ENCODE measurements at places on chromosomes 6 and 20.

DNA sequence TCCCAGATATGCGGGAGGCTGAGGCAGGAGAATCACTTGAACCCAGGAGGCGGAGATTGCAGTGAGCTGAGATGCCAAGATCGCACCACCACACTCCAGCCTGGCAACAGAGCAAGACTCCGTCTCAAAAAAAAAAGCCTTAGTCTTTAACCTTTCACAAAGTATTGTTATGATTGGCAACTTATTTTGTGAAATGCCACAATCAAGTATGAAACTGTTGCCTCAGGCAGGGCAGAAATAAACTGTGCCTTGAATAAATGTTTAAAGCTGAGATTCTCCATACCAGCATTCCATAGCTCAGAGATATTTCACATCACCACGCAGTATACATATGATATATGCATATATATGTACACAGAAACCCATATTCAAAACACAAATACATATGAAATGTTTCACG is 120.1 kb upstream of the CCDC28A start:
- DNase-seq = no peak

GRCh38 chr6:142334294-142334693 is 32.5 kb downstream of the ADGRG6 start:
- no peak for DNase-seq

DNA sequence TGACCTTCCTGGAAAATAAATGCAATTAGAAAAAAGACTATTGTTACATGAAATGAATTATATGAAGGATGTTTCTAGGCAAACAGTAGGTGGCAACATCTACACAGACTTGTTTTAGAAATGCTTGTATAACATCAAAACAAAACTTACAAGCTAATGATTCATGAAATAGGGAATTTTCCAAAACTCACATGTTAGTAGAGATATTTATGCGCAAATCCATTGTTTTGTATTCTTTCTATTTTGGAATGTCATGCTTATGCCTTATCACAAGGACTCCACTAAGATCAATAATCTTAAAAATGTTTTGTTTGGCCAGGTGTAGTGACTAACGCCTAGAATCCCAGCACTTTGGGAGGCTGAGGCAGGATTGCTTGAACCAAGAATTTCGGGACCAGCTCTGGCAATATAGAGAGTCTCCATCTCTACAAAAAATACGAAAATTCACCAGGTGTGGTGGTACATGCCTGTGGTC is 32.3 kb upstream of the LGSN start:
- DNase-seq = no peak

DNA sequence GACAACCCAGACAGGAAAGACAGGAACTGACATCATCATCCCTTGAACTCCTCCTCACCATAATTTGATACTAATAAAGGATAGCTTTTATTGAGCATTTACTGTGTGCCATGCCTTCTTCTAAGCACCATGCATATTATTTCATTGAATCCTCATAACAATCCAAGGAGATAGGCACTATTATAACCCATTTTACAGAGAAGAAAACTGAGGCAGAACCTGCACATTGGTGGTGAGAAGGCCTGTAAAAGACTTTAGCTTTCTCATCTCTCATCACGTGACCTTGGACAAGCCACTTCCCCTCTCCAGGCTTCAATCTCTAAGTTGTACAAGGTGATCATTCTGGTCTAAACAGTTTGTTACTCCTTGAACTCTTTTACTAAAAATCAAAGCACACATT is 34.5 kb upstream of the PREX1 start:
- DNase-seq = no peak

DNA sequence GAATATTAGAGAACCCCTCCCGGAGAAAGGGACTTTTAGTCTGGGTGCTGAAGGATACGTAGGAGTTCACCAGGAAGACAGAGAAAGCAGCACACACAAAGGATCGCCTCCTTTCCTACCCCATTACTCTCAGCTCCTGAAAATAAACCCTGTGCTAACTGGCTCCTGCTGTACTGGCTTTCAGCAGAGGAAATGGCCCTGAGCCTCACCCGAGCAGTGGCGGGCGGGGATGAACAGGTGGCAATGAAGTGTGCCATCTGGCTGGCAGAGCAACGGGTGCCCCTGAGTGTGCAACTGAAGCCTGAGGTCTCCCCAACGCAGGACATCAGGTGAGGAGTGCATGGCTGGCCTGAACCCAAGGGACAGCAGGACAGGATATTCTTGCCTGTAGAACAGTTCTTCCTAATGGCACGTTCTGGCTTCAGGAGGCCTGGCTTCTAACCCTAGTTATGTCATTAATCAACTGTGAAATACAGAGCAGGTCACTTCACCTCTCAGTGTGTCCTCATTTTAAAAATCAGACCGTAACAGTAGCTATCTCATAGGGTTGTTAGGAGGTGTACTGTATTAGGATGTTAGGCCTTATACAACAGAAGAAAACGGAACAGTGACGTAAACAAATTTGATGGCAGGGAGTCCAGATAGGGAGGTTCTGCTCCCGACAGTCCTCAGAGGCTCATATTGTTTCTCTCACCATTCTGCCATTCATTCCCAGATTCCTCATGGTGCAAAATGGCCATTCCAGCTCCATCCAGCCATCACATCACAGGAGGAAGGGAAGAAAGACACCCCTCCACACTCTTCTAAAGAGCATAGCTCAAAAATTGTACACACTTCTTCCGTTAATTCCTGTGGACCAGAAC is 1.8 kb downstream of the RBCK1 start:
- no peak for DNase-seq

DNA sequence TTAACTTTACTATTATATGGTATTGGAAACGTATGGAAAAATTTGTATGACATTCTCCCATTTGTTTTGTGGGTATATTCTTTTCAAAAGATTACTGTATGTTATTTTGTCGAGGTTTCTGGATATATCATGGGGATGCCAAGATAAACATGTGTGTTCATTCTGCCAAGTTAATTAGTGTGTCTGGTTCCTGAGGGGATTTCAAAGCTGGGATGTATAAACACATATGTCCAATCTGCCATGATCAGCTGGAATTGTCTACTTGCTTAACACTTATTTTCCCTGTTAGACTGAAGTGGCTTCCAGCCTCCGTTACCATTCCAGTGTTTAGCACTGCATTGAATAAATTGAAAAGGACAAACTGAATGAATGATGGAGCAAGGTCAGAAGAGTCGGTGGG is 86.2 kb downstream of the DNAH8 start:
- no peak for DNase-seq

GRCh38 chr6:164331026-164331425 is 916.5 kb downstream of the QKI start:
- no peak for DNase-seq

DNA sequence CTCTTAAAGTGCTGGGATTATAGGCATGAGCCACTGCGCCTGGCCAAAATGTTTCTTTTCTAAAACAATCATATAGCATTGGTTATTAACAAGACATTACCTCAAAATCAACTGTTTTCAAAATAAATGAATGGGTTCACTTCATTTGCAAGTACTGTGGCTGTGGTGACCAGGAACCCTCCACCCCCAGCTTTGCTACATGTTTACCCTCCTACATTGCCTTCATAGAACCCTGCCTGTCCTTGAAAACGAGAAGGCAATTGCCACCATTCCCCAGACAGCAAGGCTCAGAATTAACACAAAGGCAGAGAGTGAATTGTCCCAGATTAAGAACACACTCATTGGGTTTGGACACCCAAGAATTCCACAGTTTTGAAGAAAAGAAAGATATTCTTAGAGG is 116.6 kb upstream of the LGSN start:
- no peak for DNase-seq

DNA sequence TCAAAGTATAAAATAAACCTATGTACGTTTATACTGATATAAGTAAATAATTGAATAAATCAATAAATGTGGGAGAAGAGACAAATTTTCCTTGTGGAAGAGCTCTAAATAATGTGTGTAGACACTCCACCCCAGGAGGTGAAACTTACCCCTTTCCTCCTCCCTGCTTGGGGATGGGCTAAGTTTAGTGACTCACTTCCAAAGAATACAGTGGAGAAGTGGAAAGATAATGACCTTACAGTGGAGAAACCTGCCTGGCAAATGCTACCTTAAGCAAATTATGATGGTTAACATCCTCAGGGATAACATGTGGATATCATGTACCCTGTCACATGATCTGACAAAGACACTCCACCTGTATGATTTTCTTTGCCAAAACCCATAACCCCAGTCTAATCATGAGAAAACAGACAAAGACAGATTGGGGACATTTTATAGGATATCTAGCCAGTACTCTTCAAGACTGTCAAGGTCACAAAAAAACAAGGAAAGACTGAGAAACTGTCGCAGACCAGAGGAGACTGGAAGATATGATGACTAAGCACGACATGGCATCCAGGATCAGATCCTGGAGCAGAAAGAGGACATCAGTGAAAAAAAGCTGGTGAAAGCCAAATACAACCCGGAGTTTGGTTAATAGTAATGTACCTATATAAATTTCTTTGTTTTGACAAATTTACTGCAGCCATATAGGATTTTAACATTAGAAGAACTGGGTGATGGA is 195.5 kb upstream of the PRDM1 start:
- DNase-seq = no peak

DNA sequence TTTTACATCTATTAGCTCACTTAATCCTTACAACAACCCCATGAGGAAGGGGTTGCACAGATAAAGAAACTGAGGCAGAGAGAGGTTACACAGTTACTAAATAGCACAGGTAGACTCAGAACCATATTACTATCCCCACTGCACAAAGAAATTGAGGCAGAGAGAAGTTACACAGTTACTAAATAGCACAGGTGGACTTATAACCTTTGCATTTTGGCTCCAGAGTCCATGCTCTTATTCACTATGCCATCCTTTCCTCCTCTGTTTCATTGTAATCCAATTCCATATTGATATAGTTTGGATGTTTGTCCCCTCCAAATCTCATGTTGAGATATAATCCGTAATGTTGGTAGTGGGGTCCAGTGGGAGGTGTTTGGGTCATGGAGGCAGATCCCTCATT is 3.5 kb downstream of the TDP2 start:
- DNase-seq = no peak

GRCh38 chr6:38367231-38367630 is 272.5 kb downstream of the BTBD9 start:
- no peak for DNase-seq

GRCh38 chr20:17643531-17644188 is 38.4 kb downstream of the RRBP1 start:
- DNase-seq = no peak

- no peak for DNase-seq
Measured at GRCh38 chr6:116144605-116145004, 18.7 kb upstream of the COL10A1 start.
